ENCODE measurements at places on chromosomes 12 and 14. TPM values are rescaled to one million over a fixed set of nuclear protein-coding genes. Genes with fewer than 3 reads are reported as not detected.

GRCh38 chr12:58633479-58633878 is 286.8 kb downstream of the LRIG3 start:
- no peak for DNase-seq

- no peak for DNase-seq
These were observed 29.1 kb downstream of the ATG14 start for GRCh38 chr14:55382483-55382882.

AJUBA gene
- polyA plus RNA-seq, result 54.6 TPM

KERA gene
- polyA plus RNA-seq, result 136 TPM

GRCh38 chr12:119328111-119328510 is 6.4 kb upstream of the CCDC60 start:
- DNase-seq, result peak; percentile 11

KRT79 gene
- not detected for polyA plus RNA-seq
